ENCODE measurements at places on chromosomes 12 and 14. TPM values are rescaled to one million over a fixed set of nuclear protein-coding genes. Genes with fewer than 3 reads are reported as not detected.

DNA sequence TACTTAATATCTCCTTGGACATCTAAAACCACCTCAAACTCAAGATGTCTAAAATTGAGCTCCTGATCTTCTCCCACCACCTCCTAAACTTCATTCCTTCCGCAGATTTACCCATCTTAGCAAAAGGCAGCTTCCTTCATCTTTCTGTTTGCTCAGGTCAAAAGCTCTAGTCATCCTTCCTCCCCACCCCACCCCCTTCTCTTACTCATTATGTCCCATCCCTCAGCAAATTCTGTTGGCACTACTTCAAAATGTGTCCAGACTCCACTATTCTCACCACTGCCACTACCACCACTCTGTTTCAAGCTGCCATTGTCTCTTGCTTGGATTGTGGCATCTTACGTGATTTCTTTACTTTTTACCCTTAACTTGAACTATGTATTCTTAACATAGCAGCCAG lies 59.2 kb upstream of the ZDHHC17 start:
- no peak for DNase-seq

DNA sequence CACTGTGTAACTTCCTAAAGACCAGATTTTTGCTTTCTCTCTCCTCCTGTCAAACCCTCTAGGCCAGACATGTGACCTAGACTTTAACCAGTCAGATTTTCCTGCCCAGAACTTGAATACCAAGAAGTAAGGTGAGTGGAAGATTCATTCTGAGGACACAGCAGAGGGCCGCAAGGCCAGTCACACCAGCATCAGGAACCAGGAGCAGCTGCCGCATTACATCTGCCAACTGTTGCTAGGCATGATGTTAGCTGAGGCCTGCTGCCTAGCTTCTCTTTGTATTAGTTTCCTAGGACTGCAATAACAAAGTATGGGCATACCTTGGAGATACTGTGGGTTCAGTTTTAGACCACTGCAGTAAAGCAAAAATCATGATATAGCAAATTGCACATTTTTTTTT lies 101.9 kb upstream of the BMP4 start:
- no peak for DNase-seq

DNA sequence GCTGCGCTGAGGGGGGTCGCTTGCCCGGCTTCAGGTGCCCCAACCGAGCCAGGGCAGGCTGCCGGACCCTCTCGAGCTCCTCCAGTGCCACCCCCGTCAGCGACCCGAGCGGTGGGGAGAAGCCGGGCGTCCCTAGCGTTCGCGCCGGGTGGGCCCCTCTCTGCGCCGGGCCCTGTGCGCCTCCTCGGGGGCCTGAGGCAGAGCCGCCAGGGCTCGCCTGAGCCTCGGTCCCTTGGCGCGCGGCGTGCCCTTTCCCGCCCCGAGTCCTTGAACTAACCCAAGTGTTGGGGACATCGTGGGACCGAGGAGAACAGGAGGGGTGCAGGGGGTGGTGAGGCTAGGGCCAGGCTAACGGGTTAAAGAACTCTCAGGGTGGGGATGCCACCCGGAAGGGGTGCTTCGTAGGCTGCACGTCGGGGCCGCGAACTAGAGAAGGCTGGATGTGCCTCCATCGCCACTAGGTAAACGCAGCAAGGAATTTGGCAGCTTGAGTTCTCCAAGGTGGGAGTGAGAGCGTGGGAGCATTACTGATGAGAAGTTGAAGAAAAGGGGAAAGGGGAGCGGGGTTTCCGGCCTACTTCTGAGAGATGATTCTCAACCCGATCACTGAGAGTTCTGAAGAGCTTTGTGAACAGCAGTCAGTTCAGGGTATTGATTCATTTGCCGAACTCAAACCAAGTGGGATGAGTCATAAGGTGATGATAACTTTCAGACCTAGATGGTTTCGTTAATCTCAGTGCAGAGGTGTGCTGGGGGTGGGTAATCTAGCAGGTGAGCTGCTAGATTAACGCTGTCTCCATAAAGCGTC lies 618 bp downstream of the RNF34 start:
- peak; percentile 28 for DNase-seq

GRCh38 chr12:15544589-15544988 lies 222.3 kb downstream of the PTPRO start:
- no peak for DNase-seq

GRCh38 chr12:89451841-89452251 lies 72.8 kb downstream of the GALNT4 start:
- DNase-seq, result no peak

DNA sequence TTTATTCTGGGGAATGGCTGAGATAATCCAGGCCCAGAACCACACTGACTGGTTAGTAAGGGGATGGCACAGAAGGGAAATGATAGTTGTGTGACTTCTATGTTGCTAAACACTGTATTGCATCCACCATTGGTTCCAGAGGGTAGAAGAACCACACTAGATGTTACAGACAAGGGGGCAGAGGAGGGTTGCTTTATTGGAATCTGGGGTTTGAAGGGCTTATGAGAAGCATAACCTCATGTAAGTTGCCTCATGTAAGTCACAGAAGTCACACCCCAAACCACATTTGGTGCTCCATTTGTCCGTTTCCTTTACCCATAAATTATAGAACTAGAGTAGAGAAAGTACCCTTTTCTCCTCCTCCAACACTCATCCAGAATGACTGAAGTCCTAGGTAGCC lies 5.5 kb upstream of the PSMA6 start:
- DNase-seq, result no peak

DNA sequence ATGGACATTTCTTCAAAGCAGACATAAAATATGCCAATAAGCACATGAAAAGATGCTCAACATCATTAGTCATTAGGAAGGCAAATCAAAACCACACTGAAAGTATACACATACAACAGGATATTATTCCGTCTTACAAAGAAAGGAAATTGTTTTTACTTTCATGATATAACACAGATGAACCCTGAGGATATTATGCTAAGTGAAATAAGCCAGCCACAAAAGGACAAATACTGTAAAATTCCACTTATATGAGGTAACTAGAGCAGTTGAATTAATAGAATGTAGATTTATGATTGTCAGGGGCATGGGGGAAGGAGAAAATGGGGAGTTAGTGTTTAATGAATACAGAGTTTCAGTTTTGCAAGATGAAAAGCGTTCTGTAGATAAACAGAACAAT lies 4.2 kb downstream of the ACYP1 start:
- DNase-seq, result no peak

DNA sequence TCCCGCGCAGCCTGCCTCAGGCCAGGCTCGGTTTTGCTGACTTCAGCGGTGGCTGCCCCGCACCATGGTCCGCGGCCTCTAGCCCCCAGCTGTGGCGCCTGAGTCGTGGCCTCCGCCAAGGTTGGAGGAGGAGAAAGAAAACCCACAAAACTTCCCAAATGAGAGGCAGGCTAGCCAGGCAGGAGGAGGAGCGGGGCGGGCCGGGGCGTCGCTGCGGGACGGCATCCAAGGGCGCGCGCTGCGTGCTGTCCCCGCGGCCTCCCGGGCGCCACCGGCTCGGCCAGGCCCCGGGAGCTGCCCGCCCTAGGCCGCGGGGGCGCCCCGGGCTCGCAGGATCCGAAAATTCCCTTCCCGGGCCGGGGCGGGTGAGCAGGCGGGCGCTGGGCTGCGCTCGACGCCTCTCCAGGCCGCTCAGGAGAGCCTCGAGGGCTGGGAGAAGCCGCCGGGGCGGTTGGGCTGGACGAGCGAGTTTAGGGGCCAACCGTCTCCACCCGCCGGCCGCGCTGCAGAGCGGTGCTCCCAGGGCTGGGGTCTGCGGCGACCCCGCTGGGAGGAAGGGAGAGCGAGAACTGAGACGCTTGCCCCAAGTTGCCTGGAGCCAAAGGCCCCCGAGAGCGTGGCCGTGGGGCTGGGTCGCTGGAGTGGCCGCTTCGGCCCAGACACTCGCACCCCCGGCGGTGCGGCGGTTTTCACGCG lies at the start of gene EFS:
TSS of gene EFS (minus strand) at position 137 of the 696 bp plus-strand sequence. CDS start 147 bp downstream, outside the sequence.
- peak; percentile 82 for DNase-seq

- no peak for DNase-seq
Measured at GRCh38 chr14:65949711-65950516, 536.3 kb upstream of the CCDC196 start.

DNA sequence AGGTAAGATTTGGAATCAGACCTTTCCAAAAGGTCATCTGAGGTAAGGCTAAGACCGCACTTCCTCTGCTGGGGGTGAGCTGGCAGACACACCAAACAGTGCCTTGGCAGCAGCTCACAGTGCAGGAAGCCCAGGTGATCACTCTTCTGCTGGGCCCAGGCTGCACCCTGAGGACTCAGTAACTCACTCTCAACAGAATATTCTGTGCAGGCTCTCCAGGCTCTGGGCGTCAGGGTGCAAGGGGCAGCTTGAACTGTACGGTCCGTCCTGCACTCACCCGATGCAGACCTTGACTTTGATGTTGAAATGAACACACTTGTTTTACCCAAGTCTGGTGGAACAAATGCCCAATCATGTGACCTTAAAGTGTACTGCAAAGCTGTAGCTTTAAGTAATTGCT lies 6.0 kb downstream of the ALKBH2 start:
- no peak for DNase-seq

The CCDC175 gene
- not detected for polyA plus RNA-seq

The TPPP2 gene
- 0.72 TPM for polyA plus RNA-seq

The PLXNC1 gene
- 15.3 TPM for polyA plus RNA-seq

The KLHL33 gene
- polyA plus RNA-seq, result 0.97 TPM

The NTF3 gene
- polyA plus RNA-seq, result 2.4 TPM

The ARHGDIB gene
- 36.6 TPM for polyA plus RNA-seq

The BICDL1 gene
- 3.6 TPM for polyA plus RNA-seq

Data from hindlimb muscle (tissue), 1 donor.